ENCODE measurements at places on chromosomes 5 and 9. TPM values are rescaled to one million over a fixed set of nuclear protein-coding genes. Genes with fewer than 3 reads are reported as not detected.

GRCh38 chr5:180683220-180683922 lies 34.0 kb upstream of the FLT4 start:
- ATAC-seq, result no peak

GRCh38 chr9:91415290-91415689 lies 8.3 kb downstream of the NFIL3 start:
- ATAC-seq, result no peak

DNA sequence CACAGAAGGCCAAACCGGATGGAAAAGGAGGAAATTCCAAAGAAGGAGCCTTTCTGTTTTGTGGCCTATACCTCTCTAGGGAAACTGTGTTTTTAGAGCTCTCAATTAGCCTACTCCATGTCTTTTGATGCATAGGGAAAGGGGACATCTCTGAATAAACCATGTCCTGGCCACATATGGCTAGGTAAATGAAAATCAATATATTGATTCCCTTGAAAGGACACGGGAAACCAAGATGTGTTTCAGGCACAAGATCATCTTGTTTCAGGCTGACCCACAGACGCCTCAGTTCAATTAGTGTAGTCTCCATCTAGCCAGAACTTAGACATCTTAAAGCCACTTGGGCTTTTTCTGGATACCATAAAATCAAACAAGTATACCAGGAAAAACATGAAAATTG lies 363.1 kb downstream of the ENC1 start:
- no peak for ATAC-seq

SLC46A2 gene
- not detected for total RNA-seq

- ATAC-seq, result no peak
These were observed 615.5 kb downstream of the RAB3C start for GRCh38 chr5:59198365-59198764.

IFNA21 gene
- not detected for total RNA-seq

DNA sequence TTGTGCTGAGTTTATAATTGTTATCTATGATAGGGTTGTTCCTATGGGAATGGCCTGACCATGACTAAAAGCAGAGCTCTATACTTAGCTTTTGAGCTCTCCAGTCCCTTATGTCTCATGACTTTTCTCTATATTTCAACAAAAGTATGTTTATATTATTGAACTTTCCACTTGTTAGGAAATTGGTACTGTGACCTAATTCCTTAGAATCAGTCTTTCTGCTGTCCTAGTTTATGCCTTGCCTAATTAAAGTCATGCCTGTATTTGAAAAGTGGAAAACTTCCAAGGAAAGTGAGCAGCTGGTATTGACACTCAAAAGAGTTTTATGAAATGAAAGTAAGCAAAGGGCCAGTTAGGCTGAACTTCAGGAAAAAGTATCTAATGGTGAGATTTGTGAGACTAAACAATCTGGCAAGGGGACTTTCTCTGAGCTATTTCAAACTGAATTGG lies 68.6 kb downstream of the XRCC4 start:
- ATAC-seq, result no peak

C5orf46 gene
- not detected for total RNA-seq

SPINK7 gene
- total RNA-seq, result 0.89 TPM

- ATAC-seq, result no peak
These were observed 8.7 kb downstream of the TAS2R1 start for GRCh38 chr5:9621379-9621903.
